ENCODE measurements at places on chromosomes 7 and 10.

GRCh38 chr10:132528064-132528691 is 9.4 kb upstream of the INPP5A start:
- no peak for DNase-seq

DNA sequence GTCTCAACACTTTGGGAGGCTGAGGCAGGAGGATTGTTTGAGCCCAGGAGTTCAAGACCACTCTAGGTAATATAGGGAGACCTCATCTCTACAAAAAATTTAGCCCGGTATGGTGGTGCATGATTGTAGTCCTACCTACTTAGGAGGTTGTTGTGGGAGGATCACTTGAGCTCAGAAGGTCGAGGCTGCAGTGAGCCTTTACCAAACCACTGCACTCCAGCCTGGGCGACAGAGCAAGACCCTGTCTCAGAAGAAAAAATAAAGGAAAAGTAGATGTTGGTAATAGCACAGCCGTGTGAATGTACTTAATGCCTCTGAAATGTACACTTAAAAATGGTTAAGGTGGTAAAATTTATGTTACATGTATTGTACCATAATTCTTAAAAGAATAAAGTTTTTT is 25.3 kb downstream of the TIMM23 start:
- DNase-seq = no peak

GRCh38 chr7:82319674-82320118 is 123.9 kb downstream of the CACNA2D1 start:
- no peak for DNase-seq

GRCh38 chr7:106376026-106376799 is 91.4 kb upstream of the NAMPT start:
- no peak for DNase-seq

DNA sequence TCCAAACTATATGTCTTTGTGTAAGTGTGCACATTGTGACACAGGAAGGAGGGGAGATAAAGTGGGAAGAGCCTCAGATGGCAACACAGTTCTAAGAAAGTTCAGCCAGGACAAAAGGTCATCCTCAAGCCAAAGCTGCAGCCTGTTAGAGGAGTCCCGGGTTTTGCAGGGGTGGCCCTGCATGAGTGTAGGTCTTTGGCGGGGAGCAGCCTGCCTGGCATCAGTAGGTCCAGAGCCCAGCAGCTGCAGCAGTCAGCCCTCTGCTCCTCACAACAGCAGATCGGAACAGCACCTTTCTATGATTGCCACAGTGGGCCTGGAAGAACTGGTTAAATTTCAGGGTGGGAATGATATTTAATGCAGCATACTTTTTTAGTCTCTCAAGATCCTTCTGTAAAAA is 13.5 kb upstream of the VDAC2 start:
- no peak for DNase-seq

DNA sequence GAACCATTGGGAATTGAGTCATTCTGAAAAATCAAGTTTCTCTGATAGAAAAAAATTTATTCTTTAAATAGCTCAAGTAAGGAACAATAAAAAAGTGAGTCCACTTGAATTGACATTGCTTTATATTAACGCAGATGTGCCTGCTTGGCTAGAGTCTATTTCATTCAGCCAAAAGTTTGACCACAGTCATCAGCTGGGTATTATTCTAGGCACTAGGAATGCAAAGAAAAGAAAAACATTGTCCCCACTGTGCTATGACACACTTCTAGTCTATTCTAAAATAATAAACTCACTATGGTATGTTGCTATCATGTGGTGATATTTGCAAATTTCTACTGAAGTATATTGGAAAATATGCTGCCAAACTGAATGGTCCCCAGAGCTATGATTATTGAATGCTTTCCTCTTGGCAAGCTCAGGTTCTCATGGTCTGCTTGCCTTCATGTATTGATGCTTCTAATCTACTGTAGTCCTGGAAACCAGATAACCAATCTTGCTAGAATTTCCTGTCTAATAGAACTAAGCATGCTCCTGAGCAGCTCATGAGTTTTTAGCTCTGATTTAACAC is 8.3 kb downstream of the SFRP4 start:
- DNase-seq = no peak

- DNase-seq = no peak
Measured at GRCh38 chr10:78361031-78361430, 327.4 kb downstream of the RPS24 start.

Measured in activated T-cell treated with anti-CD3 and anti-CD28 coated beads, Interleukin-2, amount 50 U/mL, for 4 hours (primary cell).